Stimulated activated CD4-positive, alpha-beta T cell treated with anti-CD3 and anti-CD28 coated beads, Interleukin-15, amount 100 ng/mL, for 1 hour (primary cell): ENCODE measurements at places on chromosomes 12 and 14.

DNA sequence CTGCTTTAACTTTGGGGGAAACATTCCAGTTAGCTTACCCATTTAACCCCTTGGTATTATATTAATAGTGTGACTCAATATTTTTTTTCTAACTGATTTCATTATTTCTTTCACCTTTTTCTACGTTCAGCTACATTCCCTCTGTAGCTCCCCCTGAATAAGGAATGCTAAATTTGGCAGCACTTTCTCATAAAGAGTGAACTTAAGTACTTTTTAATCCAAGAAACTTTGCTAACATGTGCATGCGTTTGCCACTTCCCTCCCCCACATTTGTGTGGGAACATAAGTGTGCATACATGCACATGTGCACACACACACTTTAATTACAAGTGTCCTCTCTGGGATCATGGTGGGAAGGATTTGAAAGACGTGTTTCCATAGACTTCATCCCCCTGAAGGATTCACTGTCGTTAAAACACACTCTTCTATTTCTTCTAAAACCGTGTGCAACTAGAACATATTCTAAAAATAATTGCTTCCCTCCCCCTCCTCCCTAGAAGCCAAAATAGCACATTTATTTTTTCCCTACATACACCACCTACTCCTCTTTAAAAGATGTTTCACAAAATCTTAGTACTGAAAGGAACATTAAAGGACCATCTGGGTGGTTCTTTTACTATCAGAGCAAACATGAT, 142.6 kb downstream of the PPM1H start:
- no peak for DNase-seq

DNA sequence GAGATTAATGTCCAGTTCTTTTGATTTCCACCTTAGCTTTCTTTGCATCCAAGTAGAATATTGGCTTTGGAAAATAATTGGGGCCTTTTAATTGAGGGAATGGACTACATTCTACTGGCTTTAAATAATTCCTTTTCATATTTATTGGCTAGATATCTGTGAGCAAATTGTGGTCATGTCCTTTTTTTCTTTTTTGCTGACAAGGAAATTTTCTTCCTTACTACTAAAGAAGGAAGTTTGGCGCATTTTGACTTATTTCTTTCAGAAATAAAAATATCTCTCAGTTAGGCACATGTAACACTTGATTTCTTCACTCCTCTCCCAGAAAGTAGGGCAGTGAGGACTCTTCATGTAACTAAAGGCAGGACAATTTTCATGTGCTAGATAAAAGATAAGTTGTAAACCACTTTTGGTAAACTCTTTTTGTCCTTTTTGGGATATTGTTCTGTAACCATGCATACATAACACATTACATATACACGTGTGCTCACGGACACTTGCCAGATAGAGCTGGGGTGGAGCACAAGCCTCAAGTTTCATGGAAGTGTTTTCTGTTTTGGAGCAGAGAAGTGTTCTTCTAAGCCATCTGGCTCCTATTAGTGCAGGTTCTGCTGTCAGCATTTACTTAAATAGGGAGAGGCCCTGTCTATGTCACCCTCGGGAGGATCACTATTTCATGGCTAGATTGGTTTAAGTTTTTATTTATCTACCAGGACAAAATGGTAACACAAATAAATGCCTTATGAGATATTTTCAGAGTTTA, 85.1 kb upstream of the LRIG3 start:
- no peak for DNase-seq

DNA sequence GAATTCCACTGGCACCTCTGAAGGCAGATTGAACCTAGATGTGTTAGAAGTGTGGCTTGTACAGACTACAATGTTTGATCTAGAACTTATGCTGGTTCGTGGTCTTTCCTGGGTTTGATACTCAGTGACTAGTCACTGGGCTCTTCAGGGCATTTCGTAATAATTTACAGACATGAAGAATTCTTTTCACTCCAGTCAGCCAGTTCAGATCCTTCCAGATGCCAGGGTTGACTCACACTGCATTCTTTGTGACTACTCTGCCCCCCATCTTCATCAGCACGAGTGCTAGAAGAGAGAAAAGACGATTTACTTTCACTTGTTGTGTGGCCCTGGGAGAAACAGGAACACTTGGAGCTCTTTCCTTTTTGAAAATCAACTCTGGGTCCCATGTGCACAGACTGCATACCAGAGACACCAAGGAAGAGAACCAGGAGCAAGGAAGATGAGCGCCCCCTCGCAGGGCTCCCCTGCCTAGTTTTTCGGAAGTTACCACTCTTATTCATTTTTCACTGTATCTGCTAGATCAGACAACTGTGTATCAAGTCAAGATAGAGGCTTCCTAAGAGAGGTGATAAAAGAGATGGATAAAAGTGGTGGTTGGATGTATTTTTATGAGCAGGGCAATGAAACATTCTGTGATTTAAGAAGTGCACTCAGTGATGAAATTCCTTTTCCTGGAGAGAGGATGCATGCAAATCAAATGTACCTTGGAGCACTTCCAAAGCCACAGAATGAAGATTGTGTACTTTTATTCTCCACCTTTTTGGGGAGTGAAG, 33.5 kb upstream of the EVL start:
- no peak for DNase-seq

- DNase-seq, result no peak
Measured at GRCh38 chr12:91332302-91332701, 149.7 kb upstream of the DCN start.

DNA sequence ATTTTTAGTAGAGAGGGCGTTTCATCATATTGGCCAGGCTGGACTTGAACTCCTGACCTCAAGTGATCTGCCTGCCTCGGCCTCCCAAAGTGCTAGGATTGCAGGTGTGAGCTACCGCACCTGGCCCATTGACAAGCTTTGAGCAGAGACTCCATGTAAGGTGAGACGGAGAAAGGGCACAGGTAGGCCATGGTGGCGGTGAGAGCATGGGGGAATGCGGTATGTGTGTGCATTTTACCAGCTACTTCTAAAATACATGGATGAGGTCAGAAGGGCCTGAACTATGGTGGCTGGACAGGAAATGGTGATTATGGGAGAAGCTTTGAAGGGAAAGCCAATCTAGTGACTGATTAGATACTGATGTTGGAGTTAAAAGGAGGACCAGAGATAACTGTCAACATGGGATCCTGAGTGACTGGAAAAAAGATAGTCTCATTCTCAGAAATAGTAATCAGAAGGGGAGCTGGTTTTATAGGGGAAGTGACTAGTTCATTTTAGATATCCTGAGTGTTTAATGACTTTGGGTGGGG, 21.9 kb upstream of the PTPRB start:
- no peak for DNase-seq

- DNase-seq, result no peak
Measured at GRCh38 chr14:54446161-54446693, 5.1 kb upstream of the CNIH1 start.

DNA sequence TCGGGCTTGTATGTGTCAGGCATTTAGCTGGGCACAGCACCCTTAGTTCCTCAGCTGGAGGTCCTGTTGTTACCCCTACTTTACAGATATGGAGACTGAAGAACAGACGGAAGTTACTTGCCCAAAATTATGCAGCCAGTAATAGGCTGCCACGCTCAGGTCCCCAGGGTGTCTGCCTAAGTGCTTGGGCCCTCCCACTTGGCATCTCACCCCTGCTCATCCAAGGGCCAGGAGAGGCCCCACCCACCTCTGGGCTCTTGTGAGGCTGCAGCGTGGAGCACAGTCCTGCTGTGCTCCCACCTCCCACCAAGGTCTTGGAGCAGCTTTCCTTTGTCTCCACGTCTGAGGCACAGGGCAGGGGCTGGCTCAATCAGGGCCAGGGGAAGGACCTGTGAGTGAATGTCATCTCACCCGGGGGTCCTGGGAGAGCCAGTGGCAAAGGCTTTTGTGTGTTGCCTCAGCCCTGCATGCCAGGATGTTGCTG, 64.6 kb downstream of the BEGAIN start:
- no peak for DNase-seq

- DNase-seq, result no peak
Measured at GRCh38 chr14:74654931-74655330, 42.9 kb upstream of the LTBP2 start.

DNA sequence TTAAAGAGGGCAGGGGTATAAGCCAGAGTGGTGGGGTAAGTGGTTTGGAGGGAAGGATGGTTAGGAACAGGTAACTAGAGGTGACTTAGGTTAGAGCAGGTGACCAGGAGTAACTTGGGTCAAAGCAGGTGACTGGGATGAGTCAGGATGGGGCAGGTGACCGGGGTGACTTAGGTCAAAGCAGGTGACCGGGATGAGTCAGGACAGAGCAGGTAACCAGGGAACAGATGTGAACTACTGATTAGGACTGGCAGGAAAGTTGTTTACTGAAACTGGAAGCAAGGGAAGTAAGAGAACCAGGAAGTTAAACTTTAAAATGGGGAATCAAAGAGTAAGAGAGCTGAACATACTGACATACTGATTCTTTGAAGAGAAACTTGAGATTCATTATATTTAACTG, 57.4 kb downstream of the FSCB start:
- no peak for DNase-seq

DNA sequence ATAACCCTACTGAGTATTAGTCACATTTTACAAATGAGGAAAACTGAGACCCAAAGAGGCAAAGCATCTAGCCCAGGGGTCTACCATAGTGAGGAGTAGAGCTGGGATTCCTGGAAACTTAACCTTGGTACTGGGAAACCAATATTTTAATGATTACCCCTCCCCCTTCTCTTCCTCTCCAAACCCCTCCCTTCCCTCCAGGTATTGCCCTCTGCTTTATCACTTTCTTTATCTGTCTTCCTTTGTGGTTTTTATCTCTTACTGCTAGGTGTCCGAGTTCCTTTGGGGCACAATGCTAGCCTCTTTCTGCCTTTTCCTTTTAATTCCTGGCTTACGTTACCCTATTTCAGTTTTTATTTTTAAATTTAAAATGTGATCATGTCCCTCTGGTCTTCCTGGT, 2.8 kb downstream of the GABARAPL1 start:
- no peak for DNase-seq

DNA sequence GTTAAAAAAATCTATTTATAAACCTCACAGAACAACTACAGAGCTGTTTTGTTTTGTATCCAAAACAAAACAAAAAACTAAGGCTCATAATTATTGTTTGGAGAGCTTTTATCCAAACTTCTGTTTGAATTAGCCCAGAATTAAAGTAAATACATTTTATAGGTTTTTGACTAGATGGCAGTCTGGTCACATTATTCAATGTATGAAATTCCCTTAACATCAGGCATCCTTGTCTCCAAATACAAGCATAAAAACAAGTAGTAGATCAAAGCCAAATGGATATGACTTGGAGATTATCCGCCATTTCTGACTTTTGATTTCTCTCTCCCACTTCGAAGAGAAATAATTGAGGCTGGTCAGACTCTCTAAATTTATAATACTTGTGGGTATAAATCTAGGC, 63.5 kb downstream of the SLC38A1 start:
- DNase-seq, result no peak

- DNase-seq, result no peak
Measured at GRCh38 chr12:19800884-19801283, 361.6 kb downstream of the AEBP2 start.

DNA sequence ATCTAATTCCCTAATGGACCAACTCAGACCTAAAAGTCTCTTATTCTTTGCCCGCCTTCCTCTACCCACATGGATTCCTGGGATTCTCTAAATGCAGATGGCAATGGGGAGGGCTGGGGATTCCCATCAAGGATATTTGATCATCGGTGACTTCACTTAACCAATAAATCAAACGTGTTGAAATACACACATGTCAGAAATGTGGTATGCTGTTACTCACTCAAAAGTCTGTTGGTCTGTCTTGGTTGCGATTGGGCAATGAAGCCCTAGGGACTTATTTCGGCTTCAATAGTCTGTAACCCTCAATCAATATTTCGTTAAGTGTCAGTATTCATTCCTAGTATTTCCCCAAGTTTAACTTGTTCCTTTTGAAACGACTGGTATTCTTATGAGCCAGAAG, 117.2 kb upstream of the DIO3 start:
- no peak for DNase-seq

- DNase-seq, result no peak
Measured at GRCh38 chr12:60398547-60398946, 802.7 kb downstream of the SLC16A7 start.
